Left kidney (tissue), 8 donors: ENCODE measurements at places on chromosomes 2 and 18.

DNA sequence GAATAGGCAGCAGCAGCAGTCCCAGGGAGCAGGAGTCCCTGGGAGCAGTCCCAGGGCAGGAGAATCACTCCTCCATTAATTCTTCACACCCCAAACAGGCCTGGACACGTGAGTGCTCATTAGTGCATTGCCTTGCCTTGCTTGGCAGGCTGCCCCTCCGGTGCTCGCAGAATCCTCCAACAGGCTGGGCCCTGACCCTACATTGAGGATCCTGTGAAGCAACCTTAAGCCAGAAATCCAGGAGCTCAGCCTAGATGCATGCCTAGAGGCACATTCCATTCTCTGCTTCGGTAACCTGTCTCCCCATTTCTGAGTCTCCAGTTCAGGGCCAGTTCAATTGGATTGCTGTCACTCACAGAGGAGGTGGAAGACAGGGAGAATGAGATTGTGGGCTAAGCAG is 97.4 kb upstream of the LRATD1 start:
- no peak for DNase-seq

GRCh38 chr18:37403788-37404187 is 161.8 kb downstream of the CELF4 start:
- no peak for DNase-seq

- DNase-seq: peak; percentile 25
Measured at GRCh38 chr2:202378001-202378400, 1.9 kb downstream of the BMPR2 start.

GRCh38 chr18:79581911-79582310 is 97.7 kb upstream of the CTDP1 start:
- DNase-seq: no peak

DNA sequence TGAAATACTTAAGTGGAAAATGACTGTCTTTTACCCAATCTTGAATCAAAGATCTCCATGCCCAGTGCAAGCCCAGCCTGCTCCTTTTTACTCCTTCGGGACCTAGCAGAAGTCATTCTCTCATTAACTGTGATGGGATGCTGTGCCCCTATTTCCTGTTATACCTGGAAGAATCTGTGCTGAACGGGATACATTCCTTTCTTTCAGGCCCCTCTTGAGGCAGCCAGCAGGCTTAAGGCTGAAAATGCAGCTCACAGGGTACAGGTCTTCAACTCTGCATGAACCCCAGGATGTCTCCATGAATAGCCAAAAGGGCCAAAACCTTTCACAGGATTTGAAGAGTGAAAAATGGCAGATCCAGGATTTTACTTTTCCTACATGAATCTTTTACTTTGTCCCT is 784.8 kb upstream of the KLHL29 start:
- DNase-seq: no peak

GRCh38 chr2:160111951-160112798 is 49.8 kb upstream of the PLA2R1 start:
- no peak for DNase-seq

DNA sequence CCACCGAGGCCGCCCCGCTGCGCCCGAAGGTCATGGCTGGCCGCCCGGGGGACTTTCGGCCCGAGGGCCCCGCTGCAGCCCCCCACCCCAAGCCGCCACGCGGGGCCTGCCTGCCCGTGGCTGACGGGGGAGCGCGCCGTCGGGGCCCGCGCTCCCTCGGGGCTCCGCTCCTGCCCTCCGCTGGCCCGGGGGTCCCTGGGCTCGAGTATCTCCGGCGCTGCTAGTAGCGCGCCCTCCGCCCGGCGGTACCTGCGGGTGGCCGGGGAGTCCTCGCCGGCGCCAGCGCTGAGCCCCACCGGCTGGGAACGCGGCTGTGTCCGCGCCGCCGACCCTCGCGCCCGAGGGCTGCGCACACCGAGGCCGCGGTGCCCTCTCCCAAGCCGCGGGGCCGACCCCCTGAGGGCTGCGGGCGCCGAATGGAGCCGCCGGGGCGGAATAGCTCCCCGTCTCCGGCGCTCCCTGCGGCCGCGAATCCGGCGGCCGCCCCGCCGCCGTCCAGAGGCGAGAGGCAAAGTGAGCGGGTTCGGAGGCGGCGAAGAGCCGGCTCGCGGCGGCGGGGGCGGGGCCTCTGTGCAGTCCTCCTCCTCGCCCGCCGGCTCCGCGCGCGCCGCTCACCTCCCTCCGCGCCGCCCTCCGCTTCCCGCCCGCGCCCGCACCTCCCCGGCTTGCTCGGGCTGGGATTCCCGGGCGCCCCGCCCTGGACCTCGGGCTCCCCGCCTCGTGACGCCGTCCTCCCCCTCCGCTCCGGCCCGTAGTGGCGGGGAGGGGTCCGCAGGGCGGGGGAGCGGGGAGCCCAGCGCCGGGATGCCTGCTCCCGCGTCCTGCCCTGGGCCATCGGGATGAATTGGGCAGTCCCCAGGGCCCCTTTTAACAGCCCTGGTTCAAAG is at the start of gene KCNG3:
Gene KCNG3 (minus strand): TSS at position 515 of the 887 bp plus-strand sequence. CDS start 481 bp downstream, at position 34.
- DNase-seq: peak; percentile 73

- no peak for DNase-seq
Measured at GRCh38 chr2:55999231-55999630, 75.6 kb upstream of the EFEMP1 start.

DNA sequence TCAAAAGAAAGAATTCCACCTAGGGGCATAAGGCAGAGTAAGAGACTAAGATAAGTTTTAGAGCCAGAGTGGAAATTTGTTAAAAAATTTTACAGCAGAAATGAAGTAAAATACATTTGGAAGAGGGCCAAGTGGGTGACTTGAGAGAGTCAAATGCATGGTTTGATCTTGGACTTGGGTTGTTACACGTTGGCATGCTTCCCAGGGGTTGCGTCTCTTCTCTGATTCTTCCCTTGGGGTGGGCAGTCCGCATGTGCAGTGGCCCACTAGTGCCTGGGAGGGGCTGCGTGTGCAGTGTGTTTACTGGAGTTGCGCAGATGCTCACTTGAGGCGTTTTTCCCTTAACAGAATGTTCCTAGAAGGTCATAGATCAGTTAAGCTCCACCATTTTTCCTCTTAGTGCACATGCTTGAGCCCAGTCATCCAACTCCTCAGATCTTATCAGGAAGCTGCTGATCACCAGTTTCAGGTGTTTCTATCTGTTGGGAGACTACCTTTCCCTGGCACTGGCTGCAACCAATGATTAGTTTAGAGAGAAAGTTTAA is 13.1 kb downstream of the SEH1L start:
- DNase-seq: no peak

DNA sequence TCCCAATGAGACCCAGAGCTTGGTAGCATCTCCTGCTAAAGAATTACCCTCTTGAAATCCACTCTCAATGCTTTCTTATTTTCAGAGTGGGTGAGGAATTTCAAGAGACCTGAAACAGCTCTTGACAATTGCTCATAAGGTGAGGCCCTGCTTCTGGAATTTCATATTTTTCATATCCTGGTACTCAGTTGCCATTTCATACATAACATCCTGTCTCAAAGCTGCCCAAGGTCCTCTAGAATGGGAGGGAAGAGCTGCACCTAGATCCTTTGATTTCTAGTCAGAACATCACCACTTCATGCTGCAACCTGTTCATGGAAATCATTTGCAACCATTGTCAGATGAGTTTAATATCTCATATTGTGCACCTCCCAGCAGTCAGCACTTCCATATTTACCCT is 404.8 kb upstream of the GALNT5 start:
- DNase-seq: no peak

DNA sequence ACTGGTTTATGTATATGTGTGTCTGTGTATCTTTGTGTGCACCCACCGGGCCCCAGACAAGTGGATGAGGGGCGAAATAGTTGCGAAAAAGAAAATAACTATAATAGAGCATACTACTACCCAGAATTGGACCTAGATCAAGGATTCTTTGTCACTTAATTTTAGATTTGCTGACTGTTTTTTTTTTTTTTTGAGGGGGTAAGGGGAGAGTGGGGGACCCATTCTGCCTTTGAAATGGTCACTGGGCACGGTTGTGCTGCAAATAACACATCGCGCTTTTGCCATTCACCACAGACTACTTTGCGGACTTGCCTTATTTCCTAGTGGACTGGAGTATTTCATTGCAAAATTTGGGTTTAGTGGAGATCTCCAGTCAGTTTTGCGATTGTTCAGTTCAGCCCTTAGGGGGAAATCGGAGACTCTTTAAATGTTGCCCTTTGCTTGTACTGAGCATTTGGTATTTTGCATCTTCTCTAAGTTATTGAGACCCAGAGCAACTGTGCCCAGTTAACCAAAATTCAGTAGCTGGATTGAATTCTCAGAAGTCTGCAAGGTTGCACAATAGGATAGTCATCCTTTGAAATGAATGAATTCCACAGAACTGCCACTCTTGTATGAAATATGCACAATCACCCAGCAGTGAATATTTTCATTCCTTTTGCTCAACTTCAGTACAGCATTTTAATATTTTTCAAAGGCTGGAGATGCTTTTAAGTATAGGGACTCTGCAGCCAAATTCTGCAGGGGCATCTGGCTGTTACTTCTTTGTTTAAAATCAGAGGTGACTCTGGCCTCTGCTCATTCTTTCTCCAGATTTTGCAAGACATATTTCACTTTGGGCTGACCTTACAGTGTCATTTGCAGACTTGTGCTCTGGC is 2.9 kb downstream of the TRIB2 start:
- DNase-seq: no peak

DNA sequence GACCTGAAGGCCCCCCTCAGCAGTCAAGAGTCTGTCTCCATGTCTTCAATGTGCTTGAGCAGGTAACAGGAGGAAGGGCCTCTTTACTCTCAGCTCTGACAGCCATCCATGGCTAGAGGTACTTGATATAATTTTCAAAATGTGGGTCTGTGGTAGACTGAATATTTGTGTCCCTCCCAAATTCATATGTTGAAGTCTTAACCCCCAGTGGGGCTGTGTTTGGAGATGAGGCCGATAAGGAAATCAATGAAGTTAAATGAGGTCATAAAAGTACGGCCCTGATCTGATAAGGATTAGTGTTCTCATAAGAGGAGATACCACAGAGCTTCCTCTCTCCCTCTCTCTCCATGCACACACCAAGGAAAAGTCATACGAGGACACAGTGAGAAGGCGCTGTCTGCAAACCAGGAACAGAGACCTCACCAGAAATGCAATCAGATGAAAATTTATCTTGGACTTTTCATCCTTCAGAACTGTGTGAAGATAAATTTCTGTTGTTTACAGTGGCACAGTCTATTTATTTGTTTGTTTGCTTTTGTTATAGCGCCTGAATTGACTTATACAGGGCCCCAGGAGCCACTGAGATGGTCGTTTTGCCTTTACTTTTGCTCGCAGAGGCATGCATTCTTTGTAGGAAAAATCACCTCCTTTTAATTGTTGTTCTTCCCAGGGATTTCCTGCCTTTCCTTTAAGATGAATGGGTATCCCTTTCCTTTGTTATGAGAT is 274.8 kb upstream of the TRIB2 start:
- DNase-seq: no peak

GRCh38 chr18:43079422-43079821 is 36.1 kb downstream of the RIT2 start:
- DNase-seq: no peak

GRCh38 chr2:101852824-101853223 is 138.9 kb upstream of the IL1R2 start:
- no peak for DNase-seq

DNA sequence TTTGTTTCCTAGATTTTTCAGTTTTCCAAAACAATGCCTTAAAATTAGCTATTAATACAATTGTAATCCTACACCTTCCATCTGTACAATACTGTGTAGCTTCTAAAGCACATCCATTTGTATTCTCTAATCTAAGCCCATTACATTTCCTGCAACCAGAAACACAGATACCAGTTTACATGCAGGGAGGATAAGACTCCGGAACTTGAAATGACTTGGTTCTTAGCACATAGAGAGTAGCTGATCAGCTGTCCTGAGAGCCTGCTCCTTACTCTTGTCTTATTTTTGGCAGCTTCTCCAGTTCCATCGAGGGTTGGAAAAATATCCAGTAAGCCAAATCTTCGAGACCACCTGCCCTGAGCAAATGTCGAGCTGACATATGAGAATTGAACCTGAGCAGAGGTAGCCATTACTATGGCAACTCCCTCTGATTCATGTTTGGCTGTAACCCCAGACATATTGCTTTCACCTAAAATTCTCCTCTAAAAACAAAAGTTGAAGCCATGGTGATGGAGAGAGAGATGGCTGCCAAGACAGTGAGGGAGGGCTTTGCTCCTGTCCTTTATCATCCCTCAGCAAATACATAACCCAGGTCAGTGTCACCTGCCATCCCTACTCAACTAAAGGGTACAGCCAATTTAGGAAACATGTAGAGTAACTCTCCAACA is 542.8 kb downstream of the IRS1 start:
- no peak for DNase-seq

- DNase-seq: no peak
Measured at GRCh38 chr18:49030692-49031443, 80.1 kb upstream of the SMAD7 start.

- no peak for DNase-seq
Measured at GRCh38 chr2:14234911-14235310, 397.6 kb upstream of the LRATD1 start.

GRCh38 chr18:7004009-7004408 is 113.6 kb downstream of the LAMA1 start:
- no peak for DNase-seq

DNA sequence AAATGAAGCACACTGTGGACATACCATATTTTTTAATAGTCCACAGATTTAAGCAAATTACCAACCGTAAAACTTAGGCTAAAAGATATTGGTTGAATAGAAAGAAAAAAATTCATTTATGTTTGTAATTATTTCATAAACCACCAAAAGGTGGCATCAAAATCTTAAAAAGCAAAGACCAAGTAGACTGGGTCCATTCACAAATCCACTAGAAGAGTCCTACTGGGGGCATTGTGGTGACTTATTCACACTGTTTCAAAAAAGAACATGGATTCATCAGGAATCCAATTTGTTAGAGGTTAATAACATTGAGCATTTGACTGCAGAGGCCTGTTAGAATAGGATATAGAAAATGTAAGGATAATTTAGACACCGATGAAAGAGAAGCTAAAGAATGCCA is 194.9 kb upstream of the KYNU start:
- DNase-seq: no peak

DNA sequence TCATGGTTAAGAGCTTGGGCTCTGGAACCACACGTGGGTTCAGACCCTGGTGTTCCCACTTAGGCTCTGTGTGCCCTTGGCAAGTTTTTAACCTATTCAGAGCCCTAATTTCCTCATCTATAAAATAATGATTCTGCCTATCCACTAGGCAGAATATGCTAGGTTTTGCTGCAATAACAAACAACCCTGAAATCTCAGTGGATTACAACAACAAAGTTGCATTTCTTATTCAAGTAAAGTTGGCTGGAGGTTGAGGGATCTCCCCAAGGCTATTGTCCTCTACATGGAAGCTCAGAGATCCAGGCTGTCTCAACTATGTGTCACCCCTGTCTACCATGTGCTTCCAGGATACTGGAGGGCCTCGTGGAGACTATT is 275.4 kb upstream of the SIX2 start:
- no peak for DNase-seq

DNA sequence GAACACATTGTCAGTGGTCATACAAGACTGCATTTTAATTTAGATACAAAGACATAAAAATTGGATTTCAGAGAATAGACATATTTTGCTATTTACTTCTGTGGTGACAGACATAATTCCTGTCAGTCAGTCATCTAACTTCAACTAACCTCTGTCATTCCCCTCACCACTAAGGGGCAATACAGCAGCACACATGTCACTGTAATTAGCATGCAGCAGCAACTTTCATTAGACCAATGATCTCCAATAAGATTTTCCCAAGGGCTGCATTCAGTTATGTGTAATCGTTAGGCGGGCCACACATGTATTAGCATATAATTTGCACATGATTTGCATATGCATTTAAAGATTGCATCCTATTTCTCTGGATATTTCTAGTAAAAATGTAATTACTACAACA is 624.5 kb downstream of the NR4A2 start:
- DNase-seq: no peak

GRCh38 chr2:143697744-143698143 is 568.5 kb downstream of the ARHGAP15 start:
- no peak for DNase-seq
